ENCODE measurements at places on chromosomes 11 and 22.

- no peak for DNase-seq
Observed at GRCh38 chr22:49962751-49963646, 2.4 kb downstream of the PIM3 start.

DNA sequence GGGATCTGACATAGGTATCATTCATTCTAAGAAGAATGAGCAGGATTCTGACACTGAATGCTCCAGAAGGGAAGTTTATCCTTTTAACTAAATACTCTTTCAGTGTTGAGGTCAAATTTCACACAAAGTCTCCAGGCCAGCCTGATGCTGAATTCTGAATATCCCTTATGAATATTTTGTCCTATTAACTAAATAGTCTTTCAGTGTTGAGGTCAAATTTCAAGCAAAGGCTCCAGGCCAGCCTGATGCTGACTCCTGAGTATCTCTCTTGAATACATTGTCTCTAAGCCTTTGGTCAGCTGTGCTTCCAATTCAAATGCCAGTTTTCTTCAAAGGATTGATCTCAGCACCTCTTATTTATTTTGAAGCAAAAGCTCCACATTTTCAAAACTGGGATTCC lies 676.8 kb downstream of the NTM start:
- DNase-seq = no peak

- DNase-seq = no peak
Observed at GRCh38 chr22:30890686-30891442, 77.7 kb downstream of the MORC2 start.

DNA sequence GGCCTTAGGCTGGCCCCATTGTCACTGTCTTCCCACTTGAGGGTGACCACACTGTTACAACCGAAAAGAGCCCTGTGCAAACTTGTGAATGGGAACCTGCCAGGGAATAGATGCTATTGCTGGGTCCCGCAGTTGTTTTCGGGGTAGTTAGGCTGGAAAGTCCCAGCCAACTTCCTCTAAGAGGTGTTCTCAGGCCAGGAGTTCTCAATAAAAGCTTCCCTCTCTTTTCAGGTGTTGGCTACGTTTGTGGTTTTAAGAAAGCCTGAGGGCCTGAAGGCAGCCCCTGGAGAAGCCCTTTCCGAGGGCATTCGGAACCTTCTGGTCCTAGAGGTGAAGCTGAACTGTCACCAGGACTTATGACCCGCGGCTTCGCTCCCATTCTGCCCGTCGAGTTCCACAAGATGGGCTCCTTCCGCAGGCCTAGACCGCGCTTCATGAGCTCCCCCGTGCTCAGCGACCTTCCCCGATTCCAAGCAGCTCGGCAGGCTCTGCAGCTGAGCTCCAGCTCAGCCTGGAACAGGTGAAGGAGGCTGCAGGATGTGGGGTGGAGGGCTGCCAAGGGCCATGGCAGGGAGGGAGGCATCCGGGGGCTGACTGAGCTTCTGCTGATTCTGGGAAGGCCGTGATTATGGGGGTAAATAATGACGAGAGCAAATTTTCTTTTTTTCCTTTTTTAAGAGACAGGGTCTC lies 104.8 kb downstream of the PRR5L start:
- DNase-seq = no peak

DNA sequence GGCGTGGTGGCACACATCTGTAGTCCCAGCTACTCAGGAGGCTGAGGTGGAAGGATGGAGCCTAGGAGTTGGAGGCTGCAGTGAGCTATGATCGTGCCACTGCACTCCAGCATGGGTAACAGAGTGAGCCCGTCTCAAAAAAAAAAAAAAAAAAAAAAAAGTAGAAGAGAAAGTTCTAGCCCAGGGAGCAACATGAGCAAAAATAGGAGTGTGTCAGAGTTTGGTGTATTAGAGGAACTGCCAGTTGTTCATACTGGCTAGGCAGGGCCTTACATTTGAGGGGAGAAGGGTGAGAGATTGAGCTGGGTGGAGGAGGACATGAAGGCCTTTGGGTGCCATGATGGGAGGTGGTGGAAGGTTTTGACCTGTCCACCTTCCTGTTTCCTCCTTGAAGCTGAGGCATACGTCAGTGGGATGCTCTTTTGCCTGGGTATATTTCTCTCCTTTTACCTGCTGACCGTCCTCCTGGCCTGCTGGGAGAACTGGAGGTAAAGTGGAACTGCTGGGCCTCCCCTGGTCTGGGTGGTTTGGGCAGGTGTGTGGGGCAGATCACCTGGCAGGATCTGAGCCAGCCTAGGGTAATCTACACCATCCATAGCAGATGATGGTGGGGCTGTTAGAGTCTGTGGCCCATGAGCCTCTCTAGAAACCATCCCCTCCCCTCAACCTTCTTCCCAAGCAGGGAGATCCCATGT lies 7.3 kb downstream of the SIDT2 start:
- no peak for DNase-seq

DNA sequence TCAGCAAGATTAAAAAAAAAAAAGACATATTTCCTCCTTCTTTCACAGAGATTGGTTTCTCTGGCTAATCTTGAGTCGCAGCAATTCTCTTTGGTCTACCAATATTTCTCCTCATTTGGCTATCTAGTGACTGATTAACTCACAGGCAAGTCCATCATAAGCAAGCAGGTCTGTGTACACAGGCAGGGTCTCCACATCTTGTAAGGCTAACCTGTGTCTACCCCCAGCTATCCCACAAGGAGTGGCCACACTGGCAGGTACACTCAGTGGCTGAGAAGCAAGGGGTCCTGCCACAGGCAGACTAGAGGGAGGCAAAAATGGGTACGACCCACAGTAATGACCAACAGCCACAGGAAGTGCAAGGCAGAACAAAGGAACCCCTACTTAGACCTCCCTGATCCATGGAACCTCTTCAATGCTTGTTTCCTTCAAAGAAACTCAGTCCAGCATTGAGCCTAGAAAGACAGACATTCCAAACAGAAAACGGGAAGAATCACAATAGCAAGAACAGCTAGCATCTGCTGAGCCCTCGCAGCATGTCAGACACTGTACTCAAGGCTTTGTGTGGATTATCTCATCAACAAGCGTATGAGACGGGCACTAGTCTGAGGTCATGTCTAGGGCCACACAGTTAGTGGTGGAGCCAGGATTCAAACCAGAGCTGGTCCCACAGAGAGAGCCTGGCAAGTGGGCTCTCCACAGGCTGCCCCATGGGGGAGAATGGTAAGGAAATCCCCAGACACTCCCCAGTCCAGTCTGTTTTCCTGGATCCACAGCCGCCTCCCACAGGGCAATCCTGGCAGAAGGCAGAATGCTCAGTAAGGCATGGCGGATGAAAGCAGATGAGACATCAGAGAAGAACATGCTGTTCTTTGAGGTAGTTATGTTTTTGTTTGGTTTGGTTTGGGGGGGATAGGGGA lies 34.3 kb downstream of the PLEKHA7 start:
- DNase-seq = no peak

GRCh38 chr11:10490032-10490397 lies 35.0 kb downstream of the AMPD3 start:
- DNase-seq = no peak

- no peak for DNase-seq
Observed at GRCh38 chr22:20296598-20296997, 23.3 kb downstream of the DGCR6L start.

GRCh38 chr11:132158091-132158490 lies 787.7 kb downstream of the NTM start:
- no peak for DNase-seq

GRCh38 chr11:74024261-74025029 lies 15.6 kb upstream of the UCP3 start:
- peak; percentile 33 for DNase-seq

GRCh38 chr11:113420808-113421207 lies 33.2 kb downstream of the ANKK1 start:
- DNase-seq = no peak

GRCh38 chr22:35312198-35313059 lies 12.7 kb downstream of the TOM1 start:
- no peak for DNase-seq

DNA sequence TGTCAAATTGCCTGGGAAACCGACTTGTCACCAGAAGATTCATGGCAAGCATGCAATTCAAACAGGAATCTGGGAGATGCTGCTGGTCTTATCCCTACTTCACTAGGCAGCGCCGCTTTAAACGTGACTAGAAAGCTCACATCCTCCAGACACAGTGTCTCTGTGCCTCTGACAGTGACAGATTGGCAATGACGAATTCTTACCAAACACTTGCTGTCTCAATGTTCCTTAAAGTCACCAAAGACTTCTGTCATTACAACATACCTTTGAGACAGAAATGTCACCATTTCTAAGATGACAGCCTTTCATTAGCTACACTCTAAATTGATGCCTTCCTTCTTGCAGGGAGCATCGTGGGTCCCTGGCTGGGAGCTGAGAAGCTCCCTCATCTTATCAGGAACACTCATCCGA lies 197.8 kb downstream of the CWF19L2 start:
- DNase-seq = no peak

DNA sequence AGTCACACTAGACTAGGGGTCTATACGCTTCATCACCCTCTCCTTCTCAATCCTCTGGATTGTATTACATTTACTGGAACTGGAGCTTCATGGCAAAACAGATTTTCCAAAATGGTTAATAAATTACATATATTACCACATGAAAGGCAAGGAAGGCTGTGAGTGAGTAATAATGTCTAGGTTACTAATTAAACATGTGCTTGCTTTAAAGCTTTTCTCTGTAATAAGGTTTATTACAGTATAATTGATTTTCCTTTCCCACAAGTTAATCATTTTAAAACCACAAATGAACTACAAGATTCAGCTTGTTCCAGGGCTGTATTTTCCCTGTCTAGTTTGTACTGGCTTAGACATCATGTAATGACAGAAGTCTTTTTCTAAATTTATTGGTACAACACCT lies 25.6 kb downstream of the MMP13 start:
- no peak for DNase-seq

- no peak for DNase-seq
Observed at GRCh38 chr22:25567251-25567675, 2.8 kb downstream of the GRK3 start.

- peak; percentile 54 for DNase-seq
Observed at GRCh38 chr22:41532908-41533825, 11.1 kb downstream of the POLR3H start.

- DNase-seq = no peak
Observed at GRCh38 chr22:49404020-49404419, 423.7 kb downstream of the BRD1 start.

DNA sequence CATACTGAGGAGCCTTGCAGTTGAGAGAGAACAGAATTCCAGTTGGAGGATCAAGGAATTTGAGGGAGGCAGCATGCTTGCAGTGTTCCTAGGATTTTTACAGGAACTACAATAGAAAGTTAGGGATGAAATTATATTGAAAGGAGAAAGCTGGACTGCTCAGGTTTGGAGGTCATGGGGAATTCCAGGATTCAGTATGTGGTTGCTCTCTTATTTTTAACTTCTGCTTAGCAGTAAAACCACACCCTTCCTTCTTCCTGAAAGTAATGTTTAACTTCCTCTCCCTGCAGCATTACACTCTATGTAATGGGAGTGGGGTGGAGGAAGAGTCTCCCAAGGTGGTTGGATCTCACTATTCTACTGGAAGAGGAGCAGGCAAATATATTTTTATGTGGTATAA lies 31.3 kb downstream of the CTNND1 start:
- no peak for DNase-seq

- no peak for DNase-seq
Observed at GRCh38 chr11:8095806-8096522, 15.0 kb downstream of the TUB start.

- DNase-seq = no peak
Observed at GRCh38 chr11:69811431-69811830, 7.8 kb downstream of the FGF3 start.

GRCh38 chr22:45934168-45934564 lies 42.8 kb downstream of the WNT7B start:
- DNase-seq = no peak

DNA sequence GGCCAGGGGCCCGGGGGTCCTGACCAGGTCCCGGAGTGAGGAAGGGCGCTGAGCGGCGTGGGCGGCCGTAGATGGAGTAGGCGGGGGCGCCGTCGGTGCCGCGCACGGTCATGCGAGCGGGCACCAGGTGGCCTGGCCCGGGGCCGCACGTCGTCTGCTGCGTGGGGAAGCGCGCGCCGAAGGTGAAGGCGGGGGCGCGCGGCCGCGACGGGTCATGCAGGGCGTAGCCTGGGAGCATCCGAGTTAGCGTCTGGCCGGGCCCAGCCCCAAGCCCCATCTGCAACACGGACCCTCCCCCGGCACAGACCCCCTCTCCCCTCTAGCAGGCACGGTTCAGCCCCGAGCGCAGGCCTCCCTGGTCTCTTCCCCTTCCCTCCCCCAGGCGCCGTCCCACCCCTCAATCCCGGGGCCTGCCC lies 1.7 kb upstream of the TYMP start:
- DNase-seq = peak; percentile 69

DNA sequence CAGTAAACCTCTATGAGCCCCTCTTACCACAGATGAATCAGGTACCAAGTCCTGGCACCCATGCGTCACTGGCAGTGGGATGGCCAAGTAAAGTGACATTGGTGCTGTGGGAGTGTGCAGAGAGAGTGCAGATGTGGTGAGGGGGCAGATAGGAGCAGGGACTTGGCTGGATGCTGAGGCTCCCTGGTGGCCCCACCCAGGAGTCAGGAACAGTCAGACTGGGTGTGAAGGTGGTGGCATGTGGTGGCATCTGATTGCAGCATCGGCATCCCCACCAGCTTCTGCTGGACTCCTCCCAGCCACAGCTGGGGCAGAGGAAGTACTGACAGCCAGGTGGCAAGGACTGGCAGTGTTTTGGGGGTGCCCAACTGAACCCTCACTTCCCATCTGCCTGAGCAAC lies 11.4 kb downstream of the DGAT2 start:
- DNase-seq = no peak

GRCh38 chr11:130431801-130432200 lies 3.4 kb upstream of the ADAMTS8 start:
- no peak for DNase-seq
